ENCODE measurements at places on chromosomes 1 and 21.

DNA sequence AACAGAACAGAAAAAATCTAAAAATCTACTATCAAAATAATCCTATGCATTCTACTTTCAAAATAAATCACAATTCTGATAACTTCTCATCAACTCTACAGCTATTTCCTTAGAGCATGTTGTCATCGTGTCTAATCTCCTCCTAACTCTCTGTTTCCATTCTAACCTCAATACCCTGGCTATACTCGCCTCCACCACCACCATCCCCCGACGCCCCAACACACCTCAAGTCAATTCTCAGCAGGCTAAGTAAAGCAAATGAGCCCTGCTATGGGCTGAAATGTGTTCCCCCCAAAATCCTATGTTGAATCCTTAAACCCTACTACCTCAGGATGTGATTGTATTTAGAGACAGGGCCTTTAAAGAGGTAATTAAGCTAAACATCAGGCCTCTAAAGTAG is 34.6 kb downstream of the NRDC start:
- no peak for DNase-seq

GRCh38 chr1:29585201-29585600 is 348.9 kb downstream of the PTPRU start:
- DNase-seq: no peak

DNA sequence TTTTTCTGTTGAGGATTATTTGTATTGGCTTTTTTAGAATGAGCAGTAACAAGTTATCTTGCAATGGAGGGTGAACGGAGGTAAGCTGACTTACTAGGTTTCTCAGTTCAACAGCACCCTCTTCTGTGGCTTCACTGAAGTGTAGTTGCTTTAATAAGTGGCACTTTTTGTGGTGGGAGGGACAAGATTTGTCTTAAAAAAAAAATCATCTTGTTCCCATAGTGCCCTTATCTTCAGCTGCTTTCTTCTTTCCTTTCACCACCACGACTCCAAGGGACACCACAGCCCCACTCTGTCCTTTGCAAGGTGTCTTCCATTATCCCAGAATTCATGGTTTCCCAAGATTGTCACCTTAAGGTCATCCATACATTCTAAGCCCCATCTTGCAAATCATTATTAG is 92.9 kb downstream of the PIGK start:
- DNase-seq: no peak

GRCh38 chr1:150578272-150579109 is 919 bp downstream of the MCL1 start:
- DNase-seq: peak; percentile 85

GRCh38 chr1:201241736-201242135 is 41.6 kb upstream of the PKP1 start:
- no peak for DNase-seq
